Activated CD4-positive, CD25-positive, alpha-beta regulatory T cell treated with anti-CD3 and anti-CD28 coated beads, Interleukin-2, amount 50 U/mL, for 16 hours (primary cell): ENCODE measurements at places on chromosomes 5 and 9.

DNA sequence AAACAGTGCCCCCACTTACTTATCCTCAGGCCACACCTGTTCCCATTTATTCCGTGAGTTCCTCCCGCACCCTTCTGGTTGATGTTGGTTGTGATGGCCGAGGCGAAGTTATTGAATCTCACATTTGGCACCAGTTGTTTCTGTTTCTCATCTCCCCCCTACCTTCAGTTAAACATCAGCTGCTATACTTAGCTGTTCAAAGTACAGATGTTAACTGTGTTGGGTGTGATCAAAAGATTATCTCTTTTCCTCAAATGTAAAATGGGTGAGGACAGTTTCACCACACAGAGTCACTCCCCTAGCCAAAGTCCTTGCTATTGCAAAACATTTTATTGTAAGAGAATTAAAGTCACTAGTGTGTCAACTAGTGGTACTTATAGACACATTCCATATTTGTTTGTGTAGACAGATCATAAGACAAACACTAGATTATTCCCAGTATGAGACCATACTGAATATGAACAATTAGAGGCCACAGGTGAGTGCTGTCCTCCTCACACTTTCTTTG lies 43.2 kb upstream of the PRSS3 start:
- no peak for DNase-seq

DNA sequence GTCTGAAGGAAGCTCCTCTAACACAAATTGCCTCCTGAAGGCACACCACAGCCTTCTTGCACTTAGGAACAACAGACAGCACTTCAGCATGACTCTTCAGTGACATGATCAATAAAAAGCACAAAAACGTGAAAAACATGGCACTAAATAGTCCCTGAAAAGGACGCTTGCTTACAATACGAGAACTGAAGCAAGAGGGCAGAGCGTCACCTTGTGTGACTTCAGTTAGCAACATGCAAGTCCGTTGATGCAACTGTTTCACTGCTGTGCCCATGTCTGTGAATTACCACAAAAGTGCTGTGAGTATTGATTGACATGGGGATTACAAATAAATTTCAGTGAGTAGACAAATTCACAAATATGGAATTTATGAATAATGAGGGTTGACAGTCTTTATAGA lies 219.9 kb upstream of the GAS1 start:
- DNase-seq = no peak

- no peak for DNase-seq
Measured at GRCh38 chr9:128494108-128494745, 10.3 kb upstream of the GLE1 start.

DNA sequence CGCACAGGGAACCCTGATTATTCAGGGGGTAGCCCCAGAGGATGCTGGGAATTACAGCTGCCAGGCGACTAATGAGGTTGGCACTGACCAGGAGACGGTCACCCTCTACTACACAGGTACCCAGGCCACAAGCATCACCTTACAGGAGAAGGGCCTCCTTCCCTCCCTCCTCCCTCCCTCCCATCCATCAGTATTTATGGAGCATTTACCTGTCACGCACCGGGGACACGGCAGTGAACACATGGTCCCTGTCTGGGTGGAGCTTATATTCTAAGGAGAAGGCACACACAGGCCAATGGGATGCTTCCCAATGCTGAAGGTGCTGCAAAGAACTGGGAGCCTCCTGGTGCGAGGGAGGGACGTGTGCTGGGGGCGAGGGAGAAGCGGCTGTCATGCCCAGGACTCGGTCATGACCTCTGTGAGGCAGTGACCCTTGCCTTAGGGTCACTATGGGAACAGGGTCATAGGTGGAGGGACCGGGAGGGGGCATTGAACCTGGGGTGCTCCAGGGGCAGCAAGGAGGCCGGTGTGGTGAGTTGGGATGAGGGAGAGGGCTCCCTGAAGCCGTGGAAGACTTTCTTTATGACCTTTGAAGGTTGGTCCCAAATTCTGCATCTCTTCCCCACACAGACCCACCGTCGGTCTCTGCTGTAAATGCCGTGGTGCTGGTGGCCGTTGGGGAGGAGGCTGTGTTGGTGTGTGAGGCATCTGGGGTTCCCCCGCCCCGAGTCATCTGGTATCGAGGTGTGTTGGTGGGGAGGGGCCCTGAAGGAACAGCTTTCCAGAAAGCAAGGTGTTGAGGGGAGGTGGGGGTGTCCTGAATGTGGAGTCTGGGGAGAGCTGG lies 41.5 kb downstream of the HMCN2 start:
- no peak for DNase-seq

- no peak for DNase-seq
Measured at GRCh38 chr5:77628840-77629508, 9.5 kb downstream of the OTP start.

- DNase-seq = no peak
Measured at GRCh38 chr5:178793151-178793550, 62.7 kb upstream of the ZNF354A start.

DNA sequence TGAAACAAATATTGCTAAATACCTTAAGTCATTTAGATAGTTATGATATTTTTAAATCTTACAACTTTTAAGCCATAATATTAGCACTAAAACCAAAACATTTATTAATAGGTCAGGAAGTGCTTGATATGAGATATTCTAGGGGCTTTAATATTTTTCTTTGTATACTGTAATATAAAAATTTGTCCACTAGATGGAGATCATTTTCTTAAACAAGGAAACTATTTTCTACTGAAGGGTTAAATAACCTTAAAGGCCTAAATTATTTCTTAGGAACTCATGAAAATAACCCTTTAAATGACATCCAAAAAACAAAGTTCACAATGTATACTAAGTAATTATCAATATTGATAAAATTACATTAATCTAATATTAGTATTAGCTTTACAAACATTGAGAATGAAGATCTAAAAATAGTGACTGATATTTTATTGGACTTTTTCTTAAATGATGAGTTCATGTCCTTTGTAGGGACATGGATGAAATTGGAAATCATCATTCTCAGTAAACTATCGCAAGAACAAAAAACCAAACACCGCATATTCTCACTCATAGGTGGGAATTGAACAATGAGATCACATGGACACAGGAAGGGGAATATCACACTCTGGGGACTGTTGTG lies 635.7 kb downstream of the RAB3C start:
- DNase-seq = no peak

DNA sequence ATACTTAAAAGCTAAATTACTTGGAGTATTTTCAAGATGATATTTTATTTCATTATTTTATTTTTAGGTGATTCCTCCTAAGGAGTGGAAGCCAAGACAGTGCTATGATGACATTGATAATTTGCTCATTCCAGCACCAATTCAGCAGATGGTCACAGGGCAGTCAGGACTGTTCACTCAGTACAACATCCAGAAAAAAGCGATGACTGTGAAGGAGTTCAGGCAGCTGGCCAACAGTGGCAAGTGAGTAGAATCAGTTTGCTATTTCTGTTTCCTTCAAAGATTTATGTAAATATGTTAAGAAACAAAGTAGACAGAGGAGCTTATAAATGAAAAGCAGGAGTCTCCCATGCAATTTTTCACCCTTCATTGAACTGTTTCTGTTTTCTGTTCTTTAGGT lies 47.8 kb downstream of the KDM4C start:
- DNase-seq = no peak

GRCh38 chr5:15254607-15255006 lies 245.4 kb upstream of the FBXL7 start:
- DNase-seq = no peak

GRCh38 chr5:10699281-10699874 lies 61.7 kb downstream of the DAP start:
- no peak for DNase-seq

DNA sequence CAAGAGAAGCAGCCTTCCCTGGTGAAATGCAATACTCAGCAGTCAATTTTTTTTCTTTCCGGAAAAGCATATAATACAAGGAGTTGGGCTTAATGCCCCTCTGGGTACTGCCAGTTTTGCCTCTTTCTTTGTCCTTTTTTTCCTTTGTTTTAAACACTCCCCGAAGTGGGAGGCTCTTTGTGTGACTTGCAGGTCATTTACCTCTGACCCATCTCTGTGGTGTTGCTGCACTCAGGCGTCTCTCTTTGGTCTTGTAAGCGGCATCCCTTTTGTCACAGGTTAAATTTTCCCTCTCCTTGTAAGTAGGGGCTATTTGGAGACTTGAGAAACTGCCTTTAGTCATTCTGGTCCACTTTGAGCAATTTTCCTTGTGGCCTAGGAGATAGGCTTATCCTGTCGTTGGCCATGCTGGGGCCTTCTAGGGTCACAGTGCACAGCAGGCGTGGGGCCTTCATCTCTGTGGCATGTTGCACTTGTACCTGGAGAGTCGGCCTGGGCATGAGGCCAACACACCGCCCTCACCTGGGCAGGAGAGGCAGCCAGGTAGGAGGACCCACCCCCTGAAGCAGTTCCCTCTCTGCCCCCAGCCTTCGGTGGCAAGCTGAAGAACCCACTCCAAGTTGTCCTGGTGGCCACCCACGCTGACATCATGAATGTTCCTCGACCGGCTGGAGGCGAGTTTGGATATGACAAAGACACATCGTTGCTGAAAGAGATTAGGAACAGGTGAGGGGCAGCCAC lies 27.7 kb upstream of the CTSL start:
- DNase-seq = no peak

- DNase-seq = no peak
Measured at GRCh38 chr5:43017428-43017815, 22.7 kb downstream of the ANXA2R start.

DNA sequence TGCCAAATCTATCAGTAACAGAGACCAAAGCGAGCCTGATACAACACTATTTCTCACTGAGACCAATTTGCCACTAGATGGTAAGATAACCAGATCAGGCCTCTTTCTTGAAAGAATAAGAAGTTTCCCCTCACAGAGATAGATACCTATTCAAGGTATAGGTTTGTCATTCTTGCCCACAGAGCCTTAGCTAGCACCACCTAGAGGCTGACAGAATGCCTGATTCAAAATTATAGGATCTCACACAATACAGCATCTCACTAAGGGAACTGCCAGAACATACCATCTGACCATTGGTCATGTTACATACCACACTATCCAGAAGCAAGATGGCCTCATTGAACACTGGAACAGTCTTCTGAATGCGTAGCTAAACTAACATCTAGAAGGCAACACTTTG lies 166.6 kb upstream of the HCN1 start:
- DNase-seq = no peak

DNA sequence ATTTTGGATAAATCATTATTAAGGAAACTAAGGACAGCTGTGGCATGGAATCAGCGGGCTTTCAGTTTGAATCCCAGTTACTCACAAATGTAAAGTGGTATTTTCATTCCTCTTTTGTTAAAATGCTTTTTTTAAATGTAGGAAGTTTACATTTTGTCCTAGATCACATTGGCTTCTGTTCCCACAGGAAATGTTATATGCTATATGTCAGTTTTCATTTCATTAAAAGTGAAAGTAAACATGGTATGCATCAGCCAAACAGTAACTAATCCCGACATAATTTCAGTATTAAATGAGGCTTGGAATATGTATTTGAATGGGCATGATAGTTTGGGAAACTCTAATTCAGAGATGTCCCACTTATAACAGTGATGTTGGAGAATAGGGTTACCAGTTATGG lies 18.6 kb upstream of the SMIM15 start:
- no peak for DNase-seq

GRCh38 chr9:77977210-77977611 lies 54.4 kb downstream of the GNAQ start:
- peak; percentile 4 for DNase-seq

GRCh38 chr5:13346401-13346800 lies 598.1 kb downstream of the DNAH5 start:
- no peak for DNase-seq

- DNase-seq = no peak
Measured at GRCh38 chr5:93497096-93497495, 83.9 kb downstream of the NR2F1-AS1 start.

DNA sequence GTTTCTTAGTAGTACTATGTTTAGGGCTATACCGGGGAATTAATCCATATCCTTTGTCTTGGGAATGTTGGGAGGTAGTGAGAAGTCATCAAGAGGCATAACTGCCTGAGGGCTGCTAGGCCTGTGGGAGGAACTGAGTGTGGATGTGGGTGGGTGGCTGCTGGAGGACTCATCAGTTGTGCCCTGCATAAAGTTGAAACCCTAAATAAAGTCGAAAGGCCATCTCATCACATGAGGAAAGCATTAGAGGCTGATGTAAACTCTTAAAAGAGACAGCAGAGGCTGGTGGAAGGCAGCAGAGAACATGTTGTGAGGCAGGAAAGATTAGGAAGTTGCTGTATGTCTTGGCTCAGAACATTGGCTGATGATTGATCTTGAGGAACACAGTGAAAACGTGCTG lies 143.8 kb downstream of the MAST4 start:
- DNase-seq = no peak

DNA sequence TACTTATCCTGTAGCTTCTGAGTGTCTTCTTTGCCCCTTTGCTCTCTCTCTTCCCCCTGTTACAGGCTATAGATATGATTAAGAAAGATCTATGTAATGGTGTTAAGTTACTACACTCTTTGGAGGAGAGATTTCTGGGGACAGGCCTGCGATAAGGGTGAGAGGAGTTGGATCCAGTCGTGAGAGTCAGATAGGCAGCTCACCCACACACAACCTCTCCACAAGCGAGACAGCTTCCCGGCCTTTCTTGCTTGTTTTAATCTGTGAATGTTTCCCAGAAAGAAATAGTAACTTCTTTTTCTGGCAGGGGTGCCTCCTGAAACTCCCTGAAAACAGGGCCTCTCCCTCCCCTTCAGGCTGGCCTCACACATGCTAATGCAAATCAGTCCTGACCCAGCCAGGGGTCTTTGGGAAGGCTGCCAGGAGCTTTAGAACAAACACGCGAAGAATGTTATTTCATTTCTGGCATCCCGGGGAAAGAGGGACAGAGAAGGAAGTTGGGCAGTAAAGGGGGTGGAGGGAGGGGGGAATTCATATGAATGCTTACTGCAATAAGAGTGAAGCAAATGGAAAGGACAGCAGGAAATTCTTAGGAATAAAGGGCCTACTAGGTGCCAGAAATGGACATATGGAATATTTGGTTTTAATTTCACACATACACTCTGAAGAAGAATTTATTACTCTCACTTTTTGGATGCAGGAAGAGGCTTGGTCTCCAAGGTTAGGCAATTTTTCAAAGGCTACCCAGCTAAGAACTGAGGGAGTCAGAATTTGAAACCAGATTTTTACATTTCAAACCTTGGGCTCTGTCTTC lies 215.8 kb upstream of the TRIM32 start:
- no peak for DNase-seq

- no peak for DNase-seq
Measured at GRCh38 chr9:31745468-31745867, 639.0 kb upstream of the ACO1 start.
